ENCODE measurements at places on chromosomes 1 and 21.

GRCh38 chr1:157357111-157357510 is 195.2 kb downstream of the FCRL5 start:
- DNase-seq, result no peak

- no peak for DNase-seq
Measured at GRCh38 chr1:89962742-89963075, 32.2 kb upstream of the ZNF326 start.

DNA sequence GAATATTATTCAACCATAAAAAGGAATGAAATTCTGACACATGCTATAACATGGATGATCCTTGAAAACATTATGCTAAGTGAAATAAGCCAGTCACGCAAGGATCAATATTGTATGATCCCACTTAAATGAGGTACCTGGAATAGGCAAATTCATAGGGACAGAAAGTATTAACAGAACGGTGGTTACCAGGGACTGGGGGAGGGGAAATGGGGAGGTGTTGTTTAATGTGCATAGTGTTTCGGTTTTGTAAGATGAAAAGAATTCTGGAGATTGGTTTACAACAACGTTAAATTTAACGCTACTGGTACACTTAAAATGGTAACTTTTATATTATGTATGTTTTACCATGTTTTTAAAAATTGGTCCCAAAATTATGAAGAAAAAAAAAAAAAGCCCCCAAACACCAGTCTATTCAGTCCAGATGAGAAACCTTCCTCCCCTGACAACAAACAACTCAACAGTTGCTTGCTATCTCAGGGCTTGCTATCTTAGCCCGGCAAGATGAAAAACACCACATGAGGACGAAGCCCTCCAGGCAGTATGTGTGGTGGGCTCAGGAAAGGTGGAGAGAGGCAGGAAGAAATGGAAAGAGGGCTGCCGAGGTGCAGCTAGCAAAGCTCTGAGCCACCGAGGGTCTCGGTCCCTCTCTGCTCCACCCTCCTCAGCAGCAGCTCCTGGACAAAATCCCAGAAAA is 8.5 kb downstream of the NUAK2 start:
- DNase-seq, result no peak

DNA sequence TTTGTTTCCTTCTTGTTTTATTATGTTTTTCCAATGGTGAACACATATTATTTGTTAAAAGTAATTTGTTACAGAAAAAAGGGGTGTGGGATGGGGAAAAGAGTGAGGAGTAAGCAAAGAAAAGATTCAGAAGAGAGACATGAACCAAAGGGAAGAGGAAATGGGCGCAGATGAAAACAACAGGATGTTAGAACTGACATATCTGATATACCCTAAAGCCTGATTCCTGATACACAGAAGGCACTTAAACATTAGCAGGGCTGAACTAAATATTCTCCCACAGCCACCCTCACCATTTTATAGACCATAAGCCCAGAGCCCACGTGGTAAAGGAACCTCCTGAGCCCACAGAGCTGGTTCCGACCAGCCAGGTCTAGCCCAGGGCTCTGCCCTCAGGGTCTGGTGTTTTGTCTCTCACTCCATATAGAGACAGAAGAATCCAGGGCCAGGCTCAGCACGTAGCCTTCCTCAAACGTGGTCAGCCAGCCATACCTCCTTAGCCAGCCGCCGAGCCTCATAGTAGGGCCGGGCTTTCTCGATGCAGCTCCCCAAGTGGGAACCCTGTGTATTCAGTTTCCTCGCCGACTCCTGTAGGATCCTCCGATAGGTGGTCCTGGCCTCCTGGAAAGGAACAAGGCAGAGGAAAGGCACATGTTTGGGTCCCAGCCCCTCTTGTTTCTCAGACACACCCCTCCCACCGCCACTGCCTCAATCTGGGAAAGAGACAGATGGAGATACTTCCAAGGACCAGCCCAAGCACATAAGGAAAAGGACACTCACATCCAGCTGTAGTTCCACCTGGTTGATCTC is 9.5 kb downstream of the SH3BP5L start:
- DNase-seq, result no peak

GRCh38 chr1:45730075-45730779 is 20.2 kb downstream of the IPP start:
- no peak for DNase-seq

DNA sequence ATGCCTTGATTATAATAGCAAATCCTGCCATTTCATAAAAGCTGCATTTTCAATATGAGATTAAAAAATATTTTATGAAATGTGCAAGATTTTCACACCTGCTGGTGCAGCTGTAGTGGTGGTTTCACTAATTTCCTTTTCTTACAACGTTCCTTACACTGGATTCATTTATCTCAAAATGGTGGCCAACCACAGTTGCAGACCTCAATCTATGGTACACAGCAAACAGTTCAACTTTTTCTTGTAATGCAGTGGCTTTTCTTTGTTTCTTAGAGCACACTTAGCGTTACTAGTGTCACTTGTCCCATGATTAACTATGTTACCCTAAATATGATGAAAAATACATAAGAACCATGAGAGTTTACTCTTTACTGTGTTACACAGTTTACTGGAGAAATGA is 32.7 kb downstream of the FCER1A start:
- no peak for DNase-seq

- no peak for DNase-seq
Measured at GRCh38 chr1:6370006-6370405, 23.6 kb downstream of the ACOT7 start.

- DNase-seq, result no peak
Measured at GRCh38 chr1:184634296-184634695, 120.4 kb downstream of the EDEM3 start.

DNA sequence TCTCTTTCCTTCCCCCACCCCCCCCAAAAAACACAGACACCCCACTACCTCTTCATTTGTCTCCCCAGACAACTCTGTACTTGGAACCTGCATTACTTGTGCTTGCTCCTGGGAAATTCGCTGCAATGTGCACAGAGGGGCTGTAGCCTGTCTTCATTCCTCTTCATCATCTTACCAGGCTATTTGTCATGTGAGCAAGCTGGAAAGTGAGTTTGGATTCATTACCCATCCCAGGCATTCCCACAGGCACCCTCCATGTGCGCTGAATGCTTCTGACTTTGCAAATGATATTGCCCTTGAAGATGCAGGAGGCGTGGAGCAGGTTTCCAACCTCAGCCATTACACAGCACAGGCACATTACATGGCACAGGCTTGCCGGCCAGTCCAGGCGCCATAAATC is 494.9 kb downstream of the KIF26B start:
- DNase-seq, result no peak

DNA sequence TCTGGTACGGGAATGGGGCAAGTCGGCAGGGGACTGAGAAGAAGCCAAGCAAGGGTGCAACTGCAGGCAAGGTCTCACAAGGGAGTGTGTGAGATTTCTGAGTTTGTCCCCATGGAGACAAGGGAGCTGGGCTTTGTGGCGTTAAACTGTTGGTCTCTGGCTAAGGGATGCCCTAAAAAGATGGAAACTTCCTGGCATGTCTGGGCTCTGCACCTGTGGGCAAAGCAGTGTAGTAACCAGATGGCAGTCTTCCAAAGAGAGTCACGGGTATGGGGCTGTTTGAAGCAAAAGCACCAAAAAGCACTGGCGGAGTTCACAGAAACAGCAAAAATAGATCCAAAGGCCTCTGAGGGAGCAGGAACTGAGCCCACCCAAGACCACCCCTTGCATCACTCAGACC is 104.8 kb upstream of the SLC44A3 start:
- no peak for DNase-seq

DNA sequence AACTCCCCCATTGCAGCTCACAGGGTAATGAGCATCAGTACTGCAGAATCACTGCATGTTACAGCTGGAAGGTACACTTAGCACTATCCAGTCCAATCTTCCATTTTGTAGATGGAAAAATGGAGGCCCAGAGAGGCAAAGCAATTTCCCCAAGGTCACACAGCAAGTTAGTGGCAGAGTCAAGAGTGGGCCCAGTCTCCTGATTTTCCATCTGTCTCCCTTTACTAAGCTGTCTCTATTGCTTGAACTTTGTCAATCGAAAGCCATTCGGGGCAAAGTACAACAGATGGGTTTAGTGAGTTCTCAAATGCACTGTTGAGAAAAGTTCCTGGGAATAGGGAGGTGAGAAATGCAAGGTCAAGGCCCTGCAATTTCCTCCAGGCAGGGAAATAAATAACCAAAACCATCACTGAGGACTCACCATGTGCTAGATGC is 50.4 kb upstream of the IFFO2 start:
- DNase-seq, result no peak

DNA sequence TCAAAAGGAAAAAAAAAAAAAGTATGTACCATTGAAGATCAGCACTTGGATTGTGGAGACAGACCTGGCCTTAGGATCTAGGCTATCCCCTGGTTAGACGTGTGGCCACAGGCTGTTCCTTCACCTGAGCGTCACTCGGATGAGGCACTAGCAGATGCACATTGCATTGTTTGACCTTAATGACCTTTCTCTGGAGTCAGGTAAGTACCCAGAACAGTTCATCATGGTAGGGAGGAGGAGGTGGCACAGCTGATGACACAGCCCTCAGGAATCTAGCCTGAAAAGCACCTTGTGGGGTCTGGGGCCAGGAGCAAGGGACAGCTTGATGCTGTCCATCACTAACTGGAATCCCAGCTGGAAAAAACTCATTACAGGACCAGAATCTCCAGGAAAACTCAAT is 21.2 kb downstream of the NECAP2 start:
- DNase-seq, result no peak

- DNase-seq, result no peak
Measured at GRCh38 chr1:201591348-201591747, 52.4 kb downstream of the NAV1 start.

DNA sequence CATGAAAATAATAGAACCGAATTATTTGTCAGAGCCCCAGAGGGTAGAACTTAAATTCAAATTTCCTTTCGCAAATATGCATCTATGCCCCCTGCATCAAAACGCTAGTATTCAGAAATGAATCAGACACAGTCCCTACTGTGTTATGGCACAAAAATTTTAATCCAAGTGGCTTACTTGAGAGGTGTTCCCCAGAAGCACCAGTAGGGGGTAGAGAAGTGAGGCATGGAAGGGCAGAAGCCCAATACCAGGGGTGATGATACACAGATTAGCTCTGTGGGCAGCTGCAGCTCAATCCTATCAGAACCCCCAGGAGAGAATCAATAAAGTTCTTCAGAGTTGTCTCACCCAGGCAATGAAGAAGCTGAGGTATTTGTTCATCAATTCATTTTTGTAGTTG is 342.2 kb downstream of the OMA1 start:
- DNase-seq, result no peak

DNA sequence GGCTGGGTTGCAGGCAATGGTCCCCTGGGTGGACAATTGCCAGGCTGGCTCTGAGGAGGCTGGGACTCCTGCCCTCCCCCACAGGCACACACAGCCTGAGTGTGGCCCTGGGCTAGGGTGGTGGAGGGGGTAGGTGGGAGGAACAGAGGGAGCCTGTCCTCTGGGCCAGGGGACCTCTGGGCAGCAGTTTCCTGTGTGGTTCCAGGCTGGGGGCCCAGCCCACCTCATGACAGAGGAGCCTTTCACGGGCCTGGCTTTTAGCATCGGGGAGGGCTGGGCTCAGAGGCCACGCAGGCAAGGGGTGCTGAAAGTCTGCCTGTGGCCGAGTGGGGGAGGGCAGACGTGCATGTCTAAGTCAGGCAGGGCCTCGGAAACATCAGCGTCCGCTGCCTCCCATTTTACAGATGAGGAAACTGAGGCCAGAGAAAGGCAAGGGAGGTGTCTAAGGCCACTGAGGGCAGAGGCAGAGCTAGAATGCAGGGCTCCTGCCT is 7.0 kb downstream of the EXTL1 start:
- no peak for DNase-seq

- DNase-seq, result no peak
Measured at GRCh38 chr1:27400082-27400962, 7.9 kb downstream of the GPR3 start.

DNA sequence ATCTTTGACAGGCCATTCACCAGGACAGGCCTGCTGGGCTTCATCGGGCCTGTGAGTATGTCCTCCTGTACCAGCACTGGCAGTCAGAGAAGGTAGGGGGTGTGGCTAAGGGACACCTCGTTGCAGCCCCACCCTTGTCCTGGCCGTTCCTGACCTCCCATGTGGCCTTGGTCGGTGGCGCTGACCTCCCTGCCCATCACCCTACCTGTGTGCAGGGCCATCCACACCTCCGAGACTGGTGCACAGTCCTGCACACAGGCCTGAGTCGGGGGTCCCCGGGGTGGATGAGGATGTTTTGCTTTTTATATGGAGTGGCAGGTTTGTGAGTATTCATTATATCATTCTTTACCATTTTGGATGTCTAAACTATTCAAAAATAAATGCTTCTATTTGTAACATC is 59.0 kb downstream of the S100B start:
- no peak for DNase-seq

DNA sequence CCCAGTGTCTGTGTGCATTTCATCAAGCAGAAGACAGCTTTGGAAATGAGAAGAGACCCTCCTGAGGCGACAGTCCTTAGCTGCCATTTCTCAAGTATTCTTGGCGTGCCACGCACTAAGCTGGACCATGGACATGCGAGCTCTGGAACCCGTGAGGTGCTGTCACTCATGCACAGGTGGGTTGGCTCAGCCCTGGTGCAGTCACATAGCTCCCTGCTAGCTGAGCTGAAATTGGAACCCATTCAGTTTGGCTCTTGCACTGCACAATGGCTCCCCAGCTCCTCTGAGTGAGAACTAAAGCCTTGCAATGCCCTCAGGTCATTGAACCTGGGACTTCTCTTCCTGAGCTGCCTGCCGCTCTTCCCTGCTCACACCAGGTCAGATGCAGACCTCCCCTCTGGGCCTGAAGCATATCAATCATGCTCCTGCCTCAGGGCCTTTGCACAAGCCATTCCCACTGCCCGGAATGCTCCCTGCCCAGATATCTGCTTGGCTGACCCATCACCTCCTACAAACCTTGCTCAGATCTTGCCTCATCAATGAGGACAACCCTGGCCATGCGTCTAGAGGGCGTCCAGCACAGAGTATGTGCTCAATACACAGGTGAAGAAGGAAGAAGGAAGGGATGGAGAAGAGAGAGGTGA is 6.3 kb upstream of the SRARP start:
- no peak for DNase-seq

DNA sequence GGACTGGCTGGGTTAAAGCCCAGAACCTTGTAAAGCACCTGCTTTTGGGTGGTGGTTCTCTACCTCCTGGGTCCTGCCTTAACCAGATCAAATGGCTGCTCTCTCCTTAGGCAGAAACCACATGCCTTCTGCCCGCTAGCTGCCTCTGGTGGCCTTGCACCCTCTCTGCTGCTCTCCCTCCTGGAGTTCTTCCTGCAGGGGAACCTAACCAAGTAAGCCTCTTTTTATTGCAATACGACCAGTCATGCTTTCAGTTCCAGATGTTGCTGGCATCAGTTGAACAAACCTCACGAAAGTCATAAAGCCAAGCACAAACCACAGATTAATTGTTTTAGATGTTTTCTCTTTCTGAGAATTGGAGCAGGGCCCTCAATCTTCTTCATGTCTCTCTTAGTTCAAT is 118.9 kb downstream of the GDAP2 start:
- DNase-seq, result no peak

GRCh38 chr1:91754816-91755580 is 131.0 kb downstream of the TGFBR3 start:
- no peak for DNase-seq

Data from progenitor cell of endocrine pancreas (in vitro differentiated cells).